CD8-positive, alpha-beta T cell (primary cell): ENCODE measurements at places on chromosomes 1 and 21. TPM values are rescaled to one million over a fixed set of nuclear protein-coding genes. Genes with fewer than 3 reads are reported as not detected.

PWP2 gene
- 15.7 TPM for total RNA-seq

CTTNBP2NL gene
- total RNA-seq, result not detected

OR10Z1 gene
- total RNA-seq, result not detected

SLC37A1 gene
- total RNA-seq, result 25.9 TPM

CD101 gene
- 3.7 TPM for total RNA-seq

FAM167B gene
- total RNA-seq, result 0.86 TPM

RNU1-2 gene
- 3,852 TPM for total RNA-seq

CLSTN1 gene
- total RNA-seq, result 50.0 TPM

DNA sequence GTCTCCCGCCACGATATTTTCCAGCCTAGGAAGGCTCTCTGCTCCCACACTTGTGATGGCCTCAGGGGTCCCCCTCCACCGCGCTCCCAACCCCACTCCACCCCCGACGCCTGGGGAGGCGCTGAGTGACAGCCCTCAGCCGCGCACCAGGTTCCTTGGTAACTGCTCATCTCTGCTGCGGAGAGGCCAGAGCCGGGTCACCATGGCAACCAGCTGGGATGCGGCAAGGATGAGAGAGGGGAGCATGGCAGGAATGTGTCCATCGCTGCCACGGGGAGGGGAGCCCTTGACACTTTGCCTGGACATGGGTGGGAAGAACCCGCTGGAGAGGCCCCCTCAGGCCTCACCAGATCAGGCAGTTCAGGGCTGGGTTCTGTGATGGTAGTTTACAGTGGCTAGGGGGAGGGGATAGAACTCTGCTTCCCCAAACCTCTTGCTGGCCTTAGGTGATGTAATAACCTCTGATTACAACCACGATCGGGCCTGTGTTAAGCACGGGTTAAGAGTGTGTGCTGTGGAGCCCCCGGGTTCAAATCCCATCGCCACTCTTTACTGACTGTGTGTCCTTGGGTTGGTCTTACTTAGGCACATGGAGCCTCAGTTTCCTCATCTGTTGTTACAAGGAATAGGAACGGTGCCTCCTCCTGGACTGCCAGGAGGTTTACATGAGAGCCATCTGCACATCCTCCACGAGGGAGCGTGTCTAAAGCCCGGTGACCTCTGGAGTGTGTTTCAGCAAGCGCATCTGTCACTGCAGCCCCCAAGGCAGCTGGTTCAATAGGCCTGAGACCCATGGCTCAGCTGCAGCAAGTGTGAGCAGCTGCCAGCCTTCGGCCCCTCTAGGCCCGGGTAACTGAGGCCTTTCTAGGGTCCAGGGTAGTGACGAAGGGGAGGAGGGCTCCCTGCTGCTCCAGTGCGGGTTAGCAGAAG lies 6.3 kb downstream of the KIF17 start:
- DNase-seq, result no peak

DNA sequence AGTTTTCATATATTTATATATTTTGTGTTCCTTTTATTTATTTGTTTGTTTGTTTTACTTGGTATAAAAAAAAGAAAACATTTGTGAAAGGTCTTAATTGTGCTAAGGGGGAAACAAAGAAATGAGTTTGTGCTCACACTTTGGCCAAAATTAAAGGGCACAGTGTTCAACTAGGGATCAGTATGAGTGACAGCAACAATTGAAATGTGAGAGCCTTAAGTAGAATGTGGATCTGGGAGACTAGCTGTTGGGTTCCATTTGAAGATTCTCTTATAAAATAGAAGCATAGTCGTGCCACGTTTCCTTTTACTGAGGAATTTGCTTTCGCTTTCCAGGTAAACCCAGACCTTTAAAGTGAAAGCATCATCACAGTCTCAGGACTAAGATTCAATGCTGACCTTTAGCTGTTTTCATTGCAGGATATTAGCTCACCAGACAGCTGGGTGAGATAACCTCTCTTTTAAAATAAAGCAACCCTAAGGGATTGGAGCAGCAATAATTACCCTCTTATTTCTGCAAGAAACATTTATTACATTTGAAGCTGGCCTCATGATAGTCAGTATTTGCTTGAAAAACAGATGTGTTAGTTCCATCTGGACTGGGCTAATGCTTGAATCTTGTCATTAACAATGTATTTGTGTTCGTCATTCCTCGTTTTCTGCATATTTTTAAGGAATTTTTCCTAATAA lies 37.1 kb upstream of the CD55 start:
- no peak for DNase-seq

DNA sequence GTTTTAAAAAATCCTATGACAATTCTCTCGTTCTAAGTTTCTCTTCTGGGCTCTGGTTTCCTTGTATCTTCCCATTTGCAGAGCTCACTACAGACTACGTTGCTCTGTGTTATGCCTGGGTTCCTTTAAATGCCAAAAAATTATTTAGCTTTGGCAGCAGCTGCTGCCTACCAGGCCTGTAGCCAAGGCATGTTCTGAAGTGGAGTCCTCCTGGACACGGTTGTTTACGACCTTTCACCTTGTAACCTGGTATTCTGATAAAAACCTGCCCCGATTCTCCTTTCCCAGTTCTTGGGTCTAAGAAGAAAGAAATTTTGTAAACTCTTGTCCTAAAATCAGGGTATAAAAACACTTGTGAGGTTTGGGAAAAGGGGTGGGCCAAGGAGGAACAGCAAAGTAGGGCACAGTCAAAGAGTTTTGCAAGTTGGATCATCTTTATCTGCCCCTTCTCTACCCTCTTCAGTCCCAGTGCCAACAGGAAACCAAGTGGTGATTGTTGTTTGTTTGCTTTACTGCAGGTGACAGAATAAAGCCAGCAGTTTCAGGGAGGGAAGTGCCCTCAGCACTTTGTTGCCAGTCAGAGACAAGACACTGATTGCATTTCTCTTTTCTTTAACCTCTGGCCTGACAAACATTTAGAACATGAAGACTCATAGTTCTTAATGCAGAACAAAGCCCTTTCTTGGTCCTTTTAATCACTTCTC lies 3.1 kb upstream of the TXNIP start:
- no peak for DNase-seq

DNA sequence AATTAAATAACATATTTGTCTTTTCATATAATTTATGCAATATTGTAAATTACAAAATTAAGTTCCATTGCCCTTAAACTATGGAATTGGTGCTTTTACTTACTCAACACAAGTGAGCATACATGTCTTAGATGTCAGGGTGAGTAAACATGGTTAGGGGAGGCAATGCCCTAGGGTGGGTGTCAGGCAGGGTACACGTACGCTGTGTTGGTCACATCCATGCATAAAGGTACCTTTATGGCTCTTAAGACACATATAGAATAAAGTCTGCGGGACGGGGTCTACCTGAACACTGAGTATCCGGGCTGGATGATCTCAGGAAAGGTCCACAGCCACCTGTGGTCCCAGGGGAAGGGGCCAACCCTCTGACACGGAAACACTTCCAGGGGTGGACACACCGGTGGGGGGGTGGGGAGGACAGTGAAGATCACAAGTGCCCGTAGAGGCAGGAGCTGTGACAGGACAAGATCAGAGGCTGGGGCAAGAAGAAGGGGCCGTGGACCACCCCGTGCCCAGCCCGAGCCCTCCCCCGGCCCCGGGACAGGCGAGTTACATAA lies 720 bp downstream of the LIN9 start:
- peak; percentile 58 for DNase-seq

DNA sequence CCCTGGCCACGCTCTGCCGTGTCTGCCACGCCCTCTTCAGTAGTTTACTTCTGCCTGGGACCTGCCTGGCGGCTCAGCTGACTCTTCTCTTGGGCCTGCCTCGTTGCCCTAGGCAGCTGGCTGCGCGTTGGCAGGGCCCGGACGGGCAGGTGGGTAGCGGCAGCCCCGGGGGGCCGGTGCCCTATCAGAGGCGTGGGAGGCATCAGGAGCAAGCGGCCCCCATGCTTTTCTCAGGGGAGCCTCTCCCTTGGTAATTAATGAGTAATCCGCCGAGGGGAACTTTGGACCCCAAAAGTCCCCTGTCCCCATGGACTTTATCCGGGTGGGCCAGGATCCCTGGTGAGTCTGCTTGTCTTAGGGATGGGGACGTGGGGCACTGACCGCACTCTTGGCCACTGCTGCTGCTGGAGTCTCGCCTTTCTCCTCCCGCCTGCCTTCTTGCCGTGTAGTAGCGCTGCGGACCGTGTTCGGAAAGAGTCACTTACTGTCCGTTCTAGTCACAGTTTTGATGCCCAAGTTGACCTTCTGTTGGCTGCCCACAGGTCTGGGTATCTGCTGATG lies 22.7 kb downstream of the SKI start:
- no peak for DNase-seq

DNA sequence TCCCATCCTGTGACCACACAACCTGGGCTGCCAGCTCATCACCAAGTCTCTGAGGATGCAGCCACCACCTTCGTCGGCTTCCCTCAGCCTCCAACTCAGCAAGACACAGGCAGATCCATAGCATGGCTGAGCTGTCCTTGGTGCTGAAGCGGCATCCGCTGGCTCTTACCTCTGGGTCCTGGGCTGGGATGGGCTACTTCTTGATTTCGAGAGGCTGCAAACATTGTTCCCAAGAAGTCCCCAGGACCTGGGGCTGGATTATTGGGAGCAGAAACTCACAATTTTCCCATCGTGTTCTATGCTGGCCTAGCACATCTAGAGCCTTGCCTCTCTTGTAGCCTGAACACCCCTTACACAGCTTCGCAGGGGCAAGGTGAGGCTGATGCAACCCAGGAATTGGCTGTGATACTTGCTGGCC lies 24.9 kb upstream of the C1QA start:
- no peak for DNase-seq

DNA sequence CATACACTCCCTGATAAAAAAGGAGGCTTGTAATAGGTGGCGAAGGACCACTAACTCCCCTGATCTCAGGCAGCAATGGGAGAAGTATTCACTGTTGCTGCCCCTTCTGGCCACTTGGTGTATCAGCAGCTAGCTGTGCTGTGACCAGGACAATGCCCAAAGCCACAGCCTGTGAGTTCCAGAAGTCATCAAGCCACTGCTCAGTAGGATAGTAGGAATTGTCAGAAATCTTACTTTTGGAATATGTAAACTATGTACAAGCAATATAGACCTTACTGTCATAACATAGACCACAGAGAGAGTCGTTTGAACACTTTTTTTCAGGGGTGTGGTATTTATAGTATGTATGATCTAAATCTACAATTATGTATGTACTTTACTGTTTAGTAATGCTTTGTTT lies 248.3 kb upstream of the CAMK1G start:
- no peak for DNase-seq

DNA sequence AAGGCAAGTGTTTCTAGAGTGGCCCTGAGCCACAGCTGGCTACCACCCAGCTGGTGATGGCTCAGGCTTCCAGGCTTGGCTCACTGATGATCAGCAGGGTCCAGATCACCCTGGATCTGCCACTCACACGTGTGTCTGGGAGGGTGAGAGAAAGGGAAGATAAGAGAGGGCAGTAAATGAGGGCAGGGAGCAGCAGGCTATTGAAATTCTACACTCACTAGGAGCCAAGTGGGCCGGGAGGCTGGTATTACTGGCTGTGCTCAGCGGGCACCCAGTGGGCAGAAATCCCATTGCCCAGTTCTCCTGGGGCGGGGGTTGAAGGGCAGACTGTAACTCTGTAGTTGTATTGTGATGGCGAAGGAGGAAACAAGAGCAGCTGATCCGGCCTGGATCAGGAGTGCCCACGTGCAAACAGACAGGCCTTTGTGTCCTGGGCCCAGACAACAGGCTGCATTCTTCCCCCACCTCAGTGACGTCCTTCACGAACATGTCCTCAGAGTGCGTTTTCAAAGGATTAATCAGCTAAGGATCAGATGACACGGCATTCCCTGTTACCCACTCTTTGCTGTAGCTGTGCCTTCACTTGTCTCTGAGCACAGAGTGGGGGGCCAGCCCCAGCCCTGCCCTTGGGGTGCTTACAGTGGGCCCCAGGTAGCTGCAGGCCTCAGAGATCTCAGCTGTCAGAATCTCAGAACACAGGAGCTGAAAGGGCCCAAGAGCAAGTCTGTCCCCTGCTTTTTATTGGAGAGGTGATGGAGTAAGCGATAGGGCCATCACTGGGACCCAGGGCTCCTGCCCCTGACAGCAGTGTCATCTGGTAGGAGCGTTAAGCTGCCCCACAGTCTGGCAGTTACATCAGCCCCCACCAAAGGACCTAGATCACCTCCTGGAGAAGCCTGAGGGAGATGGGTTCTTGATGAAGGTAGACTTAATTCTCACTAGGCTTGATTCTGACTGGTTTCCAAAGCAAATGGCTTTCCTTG lies 60.5 kb downstream of the ATP1A1 start:
- no peak for DNase-seq

- DNase-seq, result no peak
Observed at GRCh38 chr1:228494970-228495853, 8.0 kb downstream of the RNF187 start.

DNA sequence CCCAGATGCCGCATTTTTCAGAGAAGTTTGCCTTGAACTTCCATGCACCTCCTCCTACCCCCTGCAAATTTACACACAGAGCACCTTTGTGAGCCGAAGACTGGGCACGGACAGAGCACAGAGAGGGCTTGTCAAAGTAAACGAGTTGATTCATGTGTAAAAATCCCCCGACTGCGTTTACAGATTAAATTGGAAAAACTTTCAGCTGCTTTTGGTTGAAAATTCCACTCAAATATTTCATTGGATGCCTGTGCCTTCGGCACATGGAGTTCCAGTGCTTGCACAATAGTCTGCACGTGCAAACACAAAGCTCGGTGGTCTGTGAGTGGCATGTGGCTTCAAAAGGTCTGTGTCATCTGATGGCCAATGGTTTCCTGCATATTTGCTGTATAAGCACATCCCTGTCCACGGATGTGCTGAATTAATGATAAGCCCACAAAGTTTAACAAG lies 177.5 kb downstream of the SETD4 start:
- no peak for DNase-seq

GRCh38 chr1:13964768-13965167 lies 264.8 kb downstream of the PRDM2 start:
- DNase-seq, result no peak

- no peak for DNase-seq
Observed at GRCh38 chr1:21346365-21347071, 56.3 kb upstream of the ECE1 start.
